ENCODE measurements at places on chromosomes 3 and 15.

DNA sequence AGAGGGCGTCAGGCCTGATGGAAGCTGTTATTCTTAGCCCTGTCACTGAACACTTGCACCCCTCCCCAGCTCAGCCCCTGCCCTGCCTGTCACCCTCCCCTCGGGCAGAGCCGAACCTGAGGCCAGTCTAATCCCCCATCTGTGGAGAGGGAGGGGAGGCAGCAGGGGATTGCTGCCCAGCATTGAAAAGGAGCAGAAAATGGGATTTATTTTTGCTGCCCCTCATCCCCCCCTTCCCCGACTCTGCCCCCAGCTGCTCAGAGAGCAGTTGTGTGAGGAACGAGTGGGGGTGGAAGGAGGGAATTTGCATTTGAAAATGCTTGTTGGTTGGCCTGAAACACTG lies 71.6 kb downstream of the EPHB3 start:
- DNase-seq = no peak

DNA sequence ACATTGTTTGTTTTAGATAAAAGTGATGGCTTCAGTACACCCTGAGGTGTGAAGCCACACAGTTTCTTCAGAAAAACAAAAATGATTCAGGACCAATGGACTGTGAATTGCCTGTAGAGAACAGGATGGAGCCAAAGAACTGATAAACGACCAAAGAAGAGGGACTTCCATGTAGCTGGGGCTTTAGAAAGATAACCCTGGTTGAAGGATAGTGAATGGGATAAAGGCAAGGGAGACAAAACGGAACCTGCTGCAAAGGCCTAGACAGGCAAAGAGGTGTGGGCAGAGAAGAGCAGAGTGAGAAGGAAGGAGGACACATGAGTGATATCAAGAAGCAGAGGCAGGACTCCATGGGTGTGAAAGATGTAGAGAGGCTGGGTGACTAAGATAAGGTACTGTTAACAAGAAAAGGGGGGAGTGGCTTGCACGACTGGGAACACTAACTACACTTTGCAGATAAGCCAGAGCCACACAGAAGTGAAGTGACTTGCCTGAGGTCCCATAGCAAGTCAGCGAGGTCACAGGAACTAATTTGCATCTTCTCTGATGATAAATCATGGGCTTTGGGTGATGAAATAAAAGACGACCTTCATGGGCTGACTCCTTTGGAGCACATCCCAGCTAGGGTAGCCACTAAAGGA lies 44.3 kb downstream of the RAB6B start:
- DNase-seq = no peak

DNA sequence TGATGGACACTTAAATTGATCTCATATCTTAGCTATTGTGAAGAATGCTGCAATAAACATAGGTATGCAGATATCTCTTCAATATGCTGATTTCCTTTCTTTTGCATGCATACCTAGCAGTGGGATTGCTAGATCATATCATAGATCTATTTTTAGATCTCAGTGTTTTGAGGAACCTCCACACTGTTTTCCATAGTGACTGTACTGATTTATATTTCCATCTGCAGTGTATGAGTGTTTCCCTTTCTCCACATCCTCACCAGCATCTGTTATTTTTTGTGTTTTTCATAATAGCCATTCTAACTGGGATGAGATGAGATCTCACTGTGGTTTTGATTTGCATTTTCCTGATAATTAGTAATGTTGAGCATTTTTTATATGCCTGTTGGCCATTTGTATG lies 17.1 kb upstream of the RASA2 start:
- no peak for DNase-seq

- no peak for DNase-seq
Observed at GRCh38 chr15:70306582-70306981, 208.9 kb upstream of the TLE3 start.

DNA sequence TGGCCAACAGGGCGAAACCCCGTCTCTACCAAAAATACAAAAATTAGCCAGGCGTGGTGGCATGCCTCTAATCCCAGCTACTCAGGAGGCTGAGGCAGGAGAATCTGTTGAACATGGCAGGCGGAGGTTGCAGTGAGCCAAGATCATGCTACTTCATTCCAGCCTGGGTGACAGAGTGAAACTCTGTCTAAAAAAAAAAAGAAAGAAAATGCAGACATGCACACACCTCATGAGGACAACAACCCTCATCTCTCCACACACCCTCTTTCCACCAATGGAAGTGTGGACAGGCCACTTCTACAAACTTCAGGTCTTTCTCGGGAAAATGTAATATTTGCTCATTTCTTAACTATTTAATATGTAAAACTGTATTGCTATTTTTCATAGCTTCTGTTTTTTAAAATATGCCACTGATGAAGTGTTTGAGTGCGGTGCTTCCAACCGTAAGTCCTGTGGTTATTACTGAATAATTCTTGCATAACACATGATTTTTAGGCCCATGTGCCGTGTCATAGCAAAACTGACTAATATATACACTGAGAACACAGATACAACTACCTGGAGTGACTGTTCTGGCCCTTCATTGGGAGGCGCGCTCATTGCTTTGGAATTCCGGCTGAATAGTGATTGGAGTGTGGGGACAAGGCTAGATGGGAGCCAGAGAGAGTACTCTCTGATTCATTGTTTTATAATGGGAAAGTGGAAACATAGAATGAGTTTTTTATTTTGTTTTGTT lies 23.1 kb downstream of the LRRC31 start:
- DNase-seq = no peak

- no peak for DNase-seq
Observed at GRCh38 chr3:127689266-127689860, 16.6 kb downstream of the ABTB1 start.

DNA sequence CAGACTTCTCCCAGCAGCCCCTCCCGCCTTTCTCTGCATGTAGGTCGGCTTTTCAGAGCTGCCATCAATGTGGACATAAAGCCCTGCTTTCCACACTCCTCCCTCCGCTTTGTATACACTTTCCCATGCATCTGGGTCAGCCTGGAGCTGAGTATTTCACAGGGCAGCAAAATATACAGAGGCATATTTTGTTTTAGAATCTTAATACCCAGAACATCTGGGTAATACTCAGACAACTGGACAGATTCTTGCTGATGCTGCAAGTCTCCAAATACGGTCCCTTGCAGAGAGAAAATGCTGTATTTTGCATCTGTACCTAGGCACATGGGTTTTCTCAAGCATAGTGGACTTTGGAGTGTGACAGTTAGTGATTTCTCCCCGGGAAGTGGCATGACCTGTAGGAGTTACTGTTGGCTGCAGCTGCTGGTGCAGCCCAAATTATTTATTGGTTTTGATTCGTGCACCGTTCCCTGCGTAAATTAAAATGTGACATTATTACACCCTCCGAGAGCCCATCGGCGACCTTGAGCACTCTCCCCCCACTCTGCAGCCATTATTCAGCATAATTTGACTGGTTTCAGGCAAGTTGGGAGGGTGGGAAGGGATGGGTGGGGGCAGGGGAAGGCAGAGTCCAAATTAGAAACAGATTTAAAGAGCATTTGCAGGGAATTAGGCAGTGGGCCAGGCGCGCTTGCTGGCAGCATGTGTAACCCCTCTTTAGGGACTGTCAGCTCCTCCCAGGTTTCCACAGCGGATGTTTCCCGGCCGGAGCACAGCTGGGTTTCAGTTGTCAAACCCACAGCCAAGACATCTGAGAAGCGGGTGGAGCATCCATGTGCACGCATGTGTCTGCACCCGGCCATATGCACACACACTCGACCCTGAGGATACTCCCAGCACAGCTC lies 100.8 kb downstream of the CPN2 start:
- peak; percentile 92 for DNase-seq

GRCh38 chr15:42184296-42184695 lies 23.8 kb downstream of the VPS39 start:
- no peak for DNase-seq

- no peak for DNase-seq
Observed at GRCh38 chr3:114389156-114389555, 95.3 kb downstream of the TIGIT start.

- peak; percentile 98 for DNase-seq
Observed at GRCh38 chr15:42094512-42094963, at the start of gene PLA2G4D. TSS of gene PLA2G4D (minus strand) at chr15:42094562. CDS start at chr15:42094459, 103 bp downstream.

GRCh38 chr3:148101061-148101460 lies 596.6 kb upstream of the AGTR1 start:
- DNase-seq = no peak

DNA sequence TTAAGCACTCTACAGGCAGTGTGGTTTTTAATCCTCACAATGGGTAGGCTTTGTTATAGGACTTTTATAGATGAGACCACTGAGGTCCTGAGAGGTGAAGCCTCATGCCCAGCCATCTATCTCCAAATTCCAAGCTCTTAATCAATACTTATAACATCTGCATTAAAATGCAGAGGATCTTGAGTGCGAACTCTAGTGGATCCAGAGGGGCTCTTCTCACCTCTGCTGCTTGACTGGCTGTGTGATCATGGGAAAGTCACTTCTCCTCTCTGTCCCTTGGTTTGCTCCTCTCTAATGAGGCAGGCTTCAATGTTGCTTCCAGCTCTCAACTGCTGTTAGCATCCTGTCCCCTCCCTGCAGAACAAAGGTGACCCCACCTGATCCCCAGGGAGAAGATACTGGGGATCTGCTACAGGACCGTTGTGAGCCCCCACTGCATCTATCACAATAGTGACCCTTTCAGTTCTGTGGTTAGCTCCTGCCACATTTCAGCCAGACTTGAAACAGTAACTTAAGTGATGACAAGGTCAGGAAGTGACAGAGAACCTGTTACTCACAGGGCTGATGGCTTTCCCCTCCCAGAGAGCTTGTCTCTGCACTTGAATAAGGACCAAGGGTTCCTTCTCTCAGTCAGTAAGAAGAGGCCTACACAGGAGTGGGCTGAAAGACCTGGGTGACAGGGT lies 1.3 kb downstream of the SLC27A2 start:
- no peak for DNase-seq

DNA sequence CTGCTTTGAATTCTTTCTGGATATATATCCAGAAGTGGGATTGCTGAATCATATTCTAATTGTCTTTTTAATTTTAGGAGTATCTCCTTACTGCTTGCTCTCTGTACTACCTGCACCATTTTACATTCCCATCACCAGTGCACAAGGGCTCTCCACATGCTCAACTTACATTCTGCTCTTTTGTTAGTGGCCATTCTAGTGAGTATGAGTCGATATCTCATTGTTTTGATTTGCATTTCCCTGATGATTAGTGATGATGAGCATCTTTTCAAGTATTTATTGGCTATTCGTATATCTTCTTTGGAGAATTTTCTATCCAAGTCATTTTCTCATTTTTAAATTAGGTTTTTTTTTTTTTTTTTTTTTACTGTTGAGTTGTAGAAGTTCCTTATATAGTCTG lies 29.5 kb downstream of the PFN2 start:
- no peak for DNase-seq

GRCh38 chr3:182412066-182412465 lies 381.2 kb upstream of the ATP11B start:
- DNase-seq = no peak

Data from NCI-H2171 treated with DMSO at 0.1 percent for 48 hours (cell line).